H1 (cell line): ENCODE measurements at places on chromosomes 11 and 22.

- H3K27ac ChIP-seq, result no peak overlapping the region
These were observed 29.4 kb downstream of the PPP2R1B start for GRCh38 chr11:111736621-111737443.

DNA sequence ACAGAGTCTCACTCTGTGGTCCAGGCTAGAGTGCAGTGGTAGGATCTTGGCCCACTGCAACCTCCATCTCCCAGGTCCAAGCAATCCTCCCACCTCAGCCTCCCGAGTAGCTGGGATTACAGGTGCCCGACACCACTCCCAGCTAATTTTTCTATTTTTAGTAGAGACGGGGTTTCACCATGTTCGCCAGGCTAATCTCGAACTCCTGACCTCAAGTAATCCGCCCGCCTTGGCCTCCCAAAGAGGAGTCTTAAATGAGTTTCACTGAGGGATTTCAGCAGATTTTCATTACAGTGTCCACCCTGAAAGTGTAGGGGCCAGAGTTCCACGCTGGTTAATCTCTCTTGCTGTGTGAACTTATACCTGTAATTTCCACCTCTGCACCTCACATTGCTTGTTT is 412 bp upstream of the RPS3 start:
- H3K4me3 ChIP-seq, result peak overlapping the region; percentile 98; the same call in 1 of the 2 replicates
- peaks cover 35% of the 10 kb centered on the region for H3K36me3 ChIP-seq
- no peak overlapping the region for H3K27ac ChIP-seq
- DNase-seq, result no peak
- H3K4me1 ChIP-seq, result peaks cover 3% of the 10 kb centered on the region; the same call in 1 of the 2 replicates

- H3K27ac ChIP-seq, result no peak overlapping the region
- no peak for DNase-seq
- no peak overlapping the region for H3K4me3 ChIP-seq
- H3K27me3 ChIP-seq, result no peaks in the 10 kb centered on the region
- no peaks in the 10 kb centered on the region for H3K4me1 ChIP-seq
These were observed 691.0 kb upstream of the API5 start for GRCh38 chr11:42620796-42621195.

- no peak for DNase-seq
- no peak within 1 kb of the TSS for H3K27ac ChIP-seq
- peaks cover 3% of the 10 kb centered on the region; the same call in 1 of the 2 replicates for H3K27me3 ChIP-seq
- H3K4me1 ChIP-seq, result peaks cover 14% of the 10 kb centered on the region
- no peak within 1 kb of the TSS for H3K4me3 ChIP-seq
These were observed at the start of gene NFAM1 for GRCh38 chr22:42432020-42432596. NFAM1 (minus strand) TSS chr22:42432403; CDS start chr22:42432357, 46 bp downstream.

GRCh38 chr11:114195151-114195550 is 101.0 kb upstream of the NNMT start:
- no peak overlapping the region for H3K4me3 ChIP-seq
- DNase-seq, result no peak
- no peak overlapping the region for H3K27ac ChIP-seq
- no peaks in the 10 kb centered on the region for H3K36me3 ChIP-seq
- no peaks in the 10 kb centered on the region for H3K27me3 ChIP-seq

GRCh38 chr11:94504689-94505293 is 7.5 kb upstream of the C11orf97 start:
- no peaks in the 10 kb centered on the region for H3K4me1 ChIP-seq
- H3K4me3 ChIP-seq, result no peak overlapping the region
- peaks cover 3% of the 10 kb centered on the region; the same call in 1 of the 2 replicates for H3K36me3 ChIP-seq
- no peak overlapping the region for H3K27ac ChIP-seq
- no peaks in the 10 kb centered on the region for H3K27me3 ChIP-seq

- no peak overlapping the region for H3K4me3 ChIP-seq
- no peaks in the 10 kb centered on the region for H3K36me3 ChIP-seq
- DNase-seq, result no peak
- no peak overlapping the region for H3K27ac ChIP-seq
- H3K4me1 ChIP-seq, result peaks cover 4% of the 10 kb centered on the region; the same call in 1 of the 2 replicates
- peaks cover 40% of the 10 kb centered on the region for H3K27me3 ChIP-seq
These were observed 29.0 kb upstream of the ALX4 start for GRCh38 chr11:44338698-44339529.

GRCh38 chr11:2691355-2691761 is 8.4 kb downstream of the KCNQ1OT1 start:
- H3K27me3 ChIP-seq, result no peaks in the 10 kb centered on the region
- DNase-seq, result no peak
- H3K4me1 ChIP-seq, result peaks cover 69% of the 10 kb centered on the region
- H3K27ac ChIP-seq, result no peak overlapping the region
- H3K36me3 ChIP-seq, result no peaks in the 10 kb centered on the region
- H3K4me3 ChIP-seq, result 0 out of 2 replicates have a peak overlapping the region, but pooled peaks have one; percentile 7

- no peaks in the 10 kb centered on the region for H3K36me3 ChIP-seq
- no peak overlapping the region for H3K27ac ChIP-seq
- no peak overlapping the region for H3K4me3 ChIP-seq
- DNase-seq, result no peak
- H3K4me1 ChIP-seq, result no peaks in the 10 kb centered on the region
- no peaks in the 10 kb centered on the region for H3K27me3 ChIP-seq
These were observed 48.8 kb downstream of the TRIM44 start for GRCh38 chr11:35711173-35711910.

GRCh38 chr22:24567668-24568067 is 11.9 kb downstream of the SNRPD3 start:
- no peaks in the 10 kb centered on the region for H3K27me3 ChIP-seq
- no peak overlapping the region for H3K27ac ChIP-seq
- DNase-seq, result no peak

- no peak overlapping the region for H3K4me3 ChIP-seq
- no peak overlapping the region; the same call in 1 of the 2 replicates for H3K27ac ChIP-seq
- no peaks in the 10 kb centered on the region for H3K36me3 ChIP-seq
- H3K4me1 ChIP-seq, result no peaks in the 10 kb centered on the region
- no peaks in the 10 kb centered on the region for H3K27me3 ChIP-seq
These were observed 215.3 kb downstream of the TBC1D22A start for GRCh38 chr22:46977656-46978343.

- H3K27me3 ChIP-seq, result peaks cover 56% of the 10 kb centered on the region
- no peaks in the 10 kb centered on the region; the same call in 1 of the 2 replicates for H3K4me1 ChIP-seq
- DNase-seq, result no peak
- no peak overlapping the region for H3K27ac ChIP-seq
These were observed 109.7 kb downstream of the WNT7B start for GRCh38 chr22:45867118-45867905.

GRCh38 chr11:128201801-128202200 is 385.6 kb downstream of the ETS1 start:
- H3K4me1 ChIP-seq, result no peaks in the 10 kb centered on the region
- H3K27me3 ChIP-seq, result no peaks in the 10 kb centered on the region
- H3K27ac ChIP-seq, result no peak overlapping the region
- H3K4me3 ChIP-seq, result no peak overlapping the region

DNA sequence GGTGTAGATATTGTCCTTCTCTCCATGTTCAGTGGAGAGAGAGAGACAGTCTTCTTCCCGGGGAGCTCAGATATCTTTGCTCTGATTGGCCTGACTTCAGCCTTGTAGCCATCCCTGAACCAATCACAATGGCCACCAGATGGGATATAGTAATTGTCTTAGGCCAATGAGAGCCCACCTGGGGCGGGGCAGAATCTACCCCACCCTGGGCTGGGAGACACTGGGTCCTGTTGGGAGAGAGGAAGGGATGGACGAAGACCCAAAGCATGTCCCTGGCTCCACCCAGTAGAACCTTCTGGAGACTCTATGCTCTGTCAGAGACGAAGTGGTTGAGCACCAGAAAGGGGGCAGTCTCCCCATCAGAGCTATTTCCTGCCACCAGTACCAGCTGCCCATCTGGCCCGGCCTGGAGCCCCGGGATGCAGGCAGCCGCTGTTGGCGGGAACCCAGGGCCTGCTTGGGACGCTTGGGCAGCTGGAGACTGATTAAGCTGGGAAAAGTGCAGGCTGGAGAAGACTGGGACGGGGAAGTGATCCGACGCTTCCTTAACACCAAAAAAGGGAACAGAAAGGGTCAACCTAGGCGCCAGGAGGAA is 31.6 kb upstream of the CBX7 start:
- no peak overlapping the region for H3K4me3 ChIP-seq
- no peaks in the 10 kb centered on the region for H3K36me3 ChIP-seq
- H3K27me3 ChIP-seq, result no peaks in the 10 kb centered on the region

DNA sequence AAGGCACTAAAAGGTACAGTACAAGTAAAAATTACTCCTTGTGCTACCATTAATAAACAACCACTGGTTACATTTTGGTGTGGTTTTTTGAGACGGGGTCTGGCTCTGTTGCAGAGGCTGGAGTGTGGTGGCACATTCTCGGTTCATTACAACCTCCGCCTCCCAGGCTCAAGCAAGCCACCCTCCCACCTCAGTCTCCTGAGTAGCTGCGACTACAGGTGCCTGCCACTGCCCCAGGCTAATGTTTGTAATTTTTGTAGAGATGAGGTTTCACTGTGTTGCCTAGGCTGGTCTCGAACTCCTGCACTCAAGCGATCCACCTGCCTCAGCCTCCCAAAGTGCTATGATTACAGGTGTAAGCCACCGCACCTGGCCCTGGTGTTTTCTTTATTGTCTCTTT is 20.8 kb downstream of the TAF1D start:
- no peak for DNase-seq
- no peak overlapping the region for H3K4me3 ChIP-seq
- no peaks in the 10 kb centered on the region; the same call in 1 of the 2 replicates for H3K4me1 ChIP-seq
- no peak overlapping the region for H3K27ac ChIP-seq

DNA sequence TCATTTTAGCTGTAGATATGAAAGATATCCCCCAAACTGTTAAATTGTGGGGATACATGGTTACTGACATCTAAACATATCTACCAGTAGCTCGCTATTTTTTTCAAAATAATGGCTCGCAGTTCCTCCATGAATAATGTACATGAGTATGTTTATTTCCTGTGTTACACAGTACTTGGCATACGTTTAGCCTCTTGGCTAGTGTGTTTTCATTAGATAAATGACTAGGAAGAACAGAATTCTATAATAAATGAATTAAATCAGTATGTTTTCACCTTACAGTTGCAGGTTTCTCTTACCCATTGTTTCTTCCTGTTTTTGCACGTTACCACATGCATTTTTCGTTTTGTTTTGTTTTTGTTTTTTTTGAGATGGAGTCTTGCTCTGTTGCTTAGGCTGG is 21.8 kb downstream of the RNF169 start:
- no peak for DNase-seq
- H3K36me3 ChIP-seq, result no peaks in the 10 kb centered on the region
- no peak overlapping the region for H3K27ac ChIP-seq
- no peaks in the 10 kb centered on the region for H3K4me1 ChIP-seq
- H3K4me3 ChIP-seq, result no peak overlapping the region
- no peaks in the 10 kb centered on the region for H3K27me3 ChIP-seq

DNA sequence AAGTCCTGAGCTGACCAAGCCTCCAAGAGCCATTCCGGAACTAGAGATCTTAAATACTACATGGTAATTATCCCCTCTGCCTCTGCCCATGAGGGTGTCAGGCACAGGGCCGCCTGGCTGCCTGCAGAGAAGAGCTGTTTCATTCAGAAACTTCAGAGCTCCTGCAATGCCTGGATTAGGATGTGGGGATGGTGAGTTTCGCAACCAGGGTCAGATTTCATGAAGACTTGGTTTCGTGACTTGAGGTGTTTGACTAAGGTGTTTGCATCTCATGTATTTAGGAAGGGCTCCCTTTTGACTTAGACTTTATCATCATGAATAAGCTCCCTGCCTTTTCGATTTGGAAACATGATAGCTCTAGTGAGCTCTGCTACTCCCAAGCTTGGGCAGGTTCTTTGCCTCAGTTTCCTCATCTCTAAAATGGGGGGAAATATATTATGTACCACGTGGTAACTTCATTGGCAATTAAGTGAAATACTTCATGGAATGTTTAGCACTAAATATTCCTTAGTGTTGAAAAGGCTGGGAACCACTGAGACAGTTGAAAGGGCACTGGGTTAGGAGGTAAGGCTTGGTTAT is 9.1 kb downstream of the TIMP3 start:
- H3K4me3 ChIP-seq, result no peak overlapping the region
- H3K36me3 ChIP-seq, result no peaks in the 10 kb centered on the region
- DNase-seq, result no peak
- no peak overlapping the region for H3K27ac ChIP-seq
- peaks cover 4% of the 10 kb centered on the region for H3K4me1 ChIP-seq

DNA sequence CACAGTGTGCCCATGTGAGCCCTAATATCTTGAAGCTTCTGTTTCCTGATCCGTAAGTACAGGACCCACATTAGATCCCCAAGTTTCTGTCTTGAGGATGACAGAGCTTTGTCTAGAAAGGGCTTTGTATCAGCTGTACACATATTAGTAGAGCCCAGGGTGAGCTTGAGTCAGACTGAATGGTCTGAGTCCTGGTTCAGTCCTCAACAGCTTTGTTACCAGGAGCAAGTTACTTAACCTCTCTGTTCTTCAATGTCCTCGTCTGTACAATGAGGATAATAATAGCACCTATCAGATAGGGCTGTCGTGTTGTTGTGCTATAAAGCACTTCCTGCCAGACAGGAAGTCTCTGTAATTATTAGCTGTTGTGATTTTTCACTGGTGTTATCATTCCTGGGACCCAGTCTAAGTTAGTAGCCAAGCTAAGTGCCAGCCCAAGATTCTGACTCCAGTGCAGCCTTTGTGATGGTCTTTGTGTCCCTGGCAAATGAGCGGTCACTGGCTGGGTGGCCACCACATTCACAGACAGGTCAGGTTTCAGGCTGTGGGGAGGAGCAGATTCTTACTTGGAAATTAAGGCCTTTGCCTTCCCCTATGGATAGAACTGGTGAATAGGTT is 6.8 kb downstream of the TOM1 start:
- no peak overlapping the region for H3K4me3 ChIP-seq
- no peak for DNase-seq

GRCh38 chr22:32123657-32124056 is 35.4 kb downstream of the C22orf42 start:
- no peaks in the 10 kb centered on the region for H3K36me3 ChIP-seq
- H3K4me3 ChIP-seq, result no peak overlapping the region
- H3K27ac ChIP-seq, result no peak overlapping the region

- no peaks in the 10 kb centered on the region for H3K27me3 ChIP-seq
- 0 out of 2 replicates have a peak, but pooled peaks cover 6% of the 10 kb centered on the region for H3K4me1 ChIP-seq
- H3K36me3 ChIP-seq, result no peaks in the 10 kb centered on the region
- H3K4me3 ChIP-seq, result no peak overlapping the region
These were observed 21.2 kb downstream of the UPB1 start for GRCh38 chr22:24516301-24516737.

GRCh38 chr11:86177302-86177701 is 67.3 kb upstream of the EED start:
- H3K4me3 ChIP-seq, result no peak overlapping the region
- no peak overlapping the region for H3K27ac ChIP-seq
- H3K36me3 ChIP-seq, result no peaks in the 10 kb centered on the region

DNA sequence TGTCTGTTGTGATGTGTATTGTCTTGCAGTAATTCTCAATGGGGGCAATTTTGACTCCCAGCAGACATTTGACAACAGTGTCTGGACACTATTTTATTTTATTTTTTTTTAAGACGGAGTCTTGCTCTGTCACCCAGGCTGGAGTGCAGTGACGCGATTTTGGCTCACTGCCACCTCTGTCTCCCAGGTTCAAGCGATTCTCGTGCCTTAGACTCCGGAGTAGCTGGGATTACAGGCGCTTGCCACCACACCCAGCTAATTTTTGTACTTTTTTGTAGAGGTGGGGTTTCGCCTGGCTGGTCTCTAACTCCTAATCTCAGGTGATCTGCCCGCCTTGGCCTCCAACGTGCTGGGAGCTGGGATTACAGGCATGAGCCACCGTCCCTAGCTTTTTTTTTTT is 1.4 kb downstream of the RPS6KB2 start:
- no peak overlapping the region for H3K4me3 ChIP-seq
- peaks cover 9% of the 10 kb centered on the region for H3K36me3 ChIP-seq
- H3K4me1 ChIP-seq, result peaks cover 12% of the 10 kb centered on the region
- no peak overlapping the region for H3K27ac ChIP-seq
- DNase-seq, result no peak

- DNase-seq, result no peak
- H3K27me3 ChIP-seq, result no peaks in the 10 kb centered on the region
- no peak overlapping the region for H3K4me3 ChIP-seq
- H3K27ac ChIP-seq, result no peak overlapping the region
- peaks cover 7% of the 10 kb centered on the region for H3K4me1 ChIP-seq
These were observed 92.9 kb upstream of the AMOTL1 start for GRCh38 chr11:94675239-94675638.
